ENCODE measurements at places on chromosomes 11 and 22.

DNA sequence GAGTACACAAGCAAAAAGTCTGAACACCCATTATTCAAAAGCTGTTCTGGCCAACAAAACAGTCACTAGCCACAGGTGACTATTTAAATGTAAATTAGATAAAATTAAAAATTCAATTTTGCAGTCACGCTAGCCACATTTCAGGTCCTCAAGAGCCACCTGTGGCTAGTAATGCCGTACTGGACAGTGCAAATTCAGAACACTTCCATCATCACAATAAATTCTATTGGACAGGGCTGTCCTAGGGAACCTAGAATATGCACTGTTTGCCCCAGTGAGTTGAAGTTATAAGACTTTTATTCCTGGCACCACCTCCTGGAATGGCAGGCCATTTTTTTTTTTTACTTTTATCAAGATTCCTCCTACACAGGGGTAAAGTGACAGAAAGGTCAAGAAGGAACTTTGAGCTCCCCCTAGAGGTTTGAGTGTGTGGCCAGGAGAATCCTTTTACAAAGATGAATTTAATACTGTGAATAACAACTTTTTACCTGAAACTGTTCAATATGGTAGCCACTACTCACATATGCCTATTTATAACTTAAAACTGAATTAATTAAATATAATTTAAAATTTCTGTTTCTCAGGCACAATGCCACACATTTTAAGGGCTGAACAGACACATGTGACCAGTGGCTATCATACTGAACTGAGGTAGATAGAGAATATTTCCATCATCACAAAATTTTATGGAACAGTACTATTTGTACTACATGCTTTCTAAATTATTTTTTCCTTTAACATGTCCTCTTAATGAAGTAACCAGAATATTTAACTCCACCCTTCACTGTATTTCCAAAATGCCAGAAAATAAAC lies 6.5 kb downstream of the MSANTD2 start:
- DNase-seq = no peak

- no peak for DNase-seq
Measured at GRCh38 chr11:61918938-61919704, 1.8 kb upstream of the RAB3IL1 start.

DNA sequence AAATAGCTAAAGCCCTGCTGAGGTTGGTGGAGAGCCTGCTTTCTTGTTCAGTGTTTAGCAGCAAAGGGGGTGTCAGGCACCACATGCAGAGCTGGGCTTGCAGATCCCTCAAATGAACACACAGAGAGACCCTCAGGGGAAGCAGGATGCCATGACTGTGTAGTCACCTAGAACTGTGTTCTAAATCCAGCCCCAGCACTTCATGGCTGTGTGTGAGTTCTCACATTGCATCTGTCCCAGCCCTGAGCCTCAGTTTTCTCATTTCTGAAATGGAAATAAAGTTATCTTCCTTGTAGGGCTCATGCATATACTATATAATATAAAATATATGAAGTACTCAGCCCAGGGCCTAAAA lies 47.1 kb downstream of the CWC15 start:
- no peak for DNase-seq

DNA sequence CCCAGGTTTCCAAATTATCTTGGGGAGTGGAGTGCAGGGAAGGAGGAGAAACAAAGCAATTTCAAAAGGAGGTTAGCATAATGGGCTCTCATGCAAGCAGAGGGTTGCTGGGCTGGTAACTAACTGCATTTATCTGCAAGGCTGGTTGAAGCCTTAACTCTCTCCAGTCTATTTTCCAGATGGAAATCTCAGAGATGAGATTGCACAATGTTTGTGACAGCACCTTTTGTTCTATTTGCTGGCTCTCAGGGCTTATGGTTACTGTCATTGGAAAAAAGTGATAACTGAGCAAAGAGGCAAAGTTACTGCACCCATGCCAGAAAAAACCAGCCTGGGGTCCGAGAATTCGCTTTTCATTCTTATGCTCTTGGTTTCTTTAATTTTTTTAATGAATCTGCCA lies 33.2 kb downstream of the ABCC8 start:
- DNase-seq = no peak

DNA sequence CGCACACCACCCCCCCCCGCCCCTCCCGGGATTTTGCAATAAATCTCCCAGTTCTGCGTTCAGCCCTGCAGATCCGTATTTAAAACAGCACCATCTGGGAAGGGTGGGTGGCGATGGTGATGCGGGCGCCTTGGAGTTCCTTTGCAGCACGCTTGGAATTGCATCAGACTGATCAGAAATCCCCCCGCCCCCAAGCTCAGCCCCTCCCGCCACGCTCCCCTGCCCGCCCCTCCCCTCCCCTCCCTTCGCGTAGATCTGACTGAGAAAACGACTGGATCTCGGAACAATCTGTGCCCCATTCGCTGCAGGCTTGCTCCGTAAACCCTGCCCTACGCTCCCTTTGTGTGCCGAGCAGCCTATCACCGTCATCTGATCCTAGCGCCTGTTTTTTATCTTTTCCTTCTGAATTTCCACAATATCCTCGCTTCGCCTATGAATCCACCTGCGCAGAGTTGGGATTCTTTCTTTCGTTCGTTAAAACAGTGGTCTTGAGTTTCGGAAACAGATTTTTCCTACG lies 18.1 kb upstream of the BDNF start:
- DNase-seq = peak; percentile 61

DNA sequence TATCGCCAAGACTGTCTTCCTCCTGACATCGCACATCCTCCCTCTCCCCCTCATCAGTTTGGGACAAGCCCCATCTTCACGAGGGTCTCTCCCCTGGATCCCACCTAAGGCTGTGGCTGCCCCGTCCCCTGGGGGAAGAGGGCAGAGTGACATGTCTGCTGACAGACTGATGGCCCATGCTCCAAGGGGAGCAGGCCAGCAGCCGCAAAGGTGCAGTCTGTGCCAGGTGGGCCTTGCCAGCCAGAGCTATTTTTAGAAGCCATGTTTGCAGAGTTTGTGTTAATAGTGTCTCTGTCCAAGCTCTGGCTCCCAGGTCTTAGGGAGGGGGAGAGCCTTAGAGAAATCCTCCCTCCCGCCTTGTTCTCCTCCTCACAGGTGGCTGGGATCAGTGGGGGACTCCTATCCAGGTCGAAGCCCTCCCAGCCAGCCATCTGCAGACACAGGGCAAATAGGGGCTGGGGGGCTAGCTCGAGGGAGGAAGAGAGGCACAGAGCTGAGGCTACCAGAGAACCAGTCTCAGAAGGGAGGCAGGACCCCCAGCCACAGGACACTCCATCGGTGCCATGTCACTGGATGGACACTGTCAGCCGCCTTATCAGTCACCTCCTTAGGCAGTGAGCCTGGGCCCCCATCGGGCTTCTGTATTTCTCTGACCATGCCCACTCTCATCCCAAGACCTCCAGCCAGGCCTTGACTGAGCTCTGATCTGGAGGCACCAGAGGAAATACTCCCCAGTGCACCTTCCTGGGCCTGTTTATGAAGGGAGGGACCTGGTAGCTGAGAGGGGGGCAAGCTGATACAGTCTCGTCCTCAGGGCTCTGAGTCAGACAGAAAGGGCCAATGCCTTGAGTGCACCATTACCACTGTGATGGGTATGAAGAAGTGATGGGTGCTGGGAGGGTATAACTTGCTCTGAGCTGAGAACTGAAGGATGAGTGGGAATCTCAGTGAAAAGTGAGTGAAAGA lies 49.3 kb downstream of the CHRDL2 start:
- no peak for DNase-seq

GRCh38 chr11:78083021-78083420 lies 3.4 kb upstream of the NDUFC2 start:
- DNase-seq = no peak

- DNase-seq = no peak
Measured at GRCh38 chr22:37563153-37564081, 3.1 kb downstream of the CDC42EP1 start.

- DNase-seq = no peak
Measured at GRCh38 chr11:83456075-83456474, 169.9 kb upstream of the CCDC90B start.

GRCh38 chr22:39153220-39153717 lies 789 bp upstream of the CBX7 start:
- DNase-seq = no peak

- DNase-seq = no peak
Measured at GRCh38 chr22:25630447-25630846, 66.0 kb downstream of the GRK3 start.

DNA sequence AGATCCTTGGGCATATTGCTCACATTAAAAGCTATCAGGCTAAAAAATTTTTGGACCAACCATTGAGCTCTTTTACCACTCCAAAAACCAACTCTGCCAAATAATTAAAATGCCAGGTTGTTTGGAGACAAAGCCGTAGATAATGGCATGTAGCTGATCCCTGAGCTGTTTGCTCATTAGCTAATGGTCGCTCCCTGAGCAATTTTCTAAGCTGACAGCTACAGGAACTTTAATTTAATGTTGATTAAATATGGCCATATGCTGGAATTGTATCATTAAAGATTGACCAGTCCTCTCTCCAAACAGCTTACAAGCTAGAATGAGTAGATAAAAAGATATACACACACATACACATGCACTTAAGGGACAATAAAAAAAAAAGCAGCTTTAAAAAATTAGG lies 216.2 kb upstream of the ARHGAP20 start:
- DNase-seq = no peak

- no peak for DNase-seq
Measured at GRCh38 chr22:40635043-40635939, 1.2 kb downstream of the MRTFA start.

GRCh38 chr11:12455938-12456337 lies 78.6 kb downstream of the PARVA start:
- DNase-seq = no peak

DNA sequence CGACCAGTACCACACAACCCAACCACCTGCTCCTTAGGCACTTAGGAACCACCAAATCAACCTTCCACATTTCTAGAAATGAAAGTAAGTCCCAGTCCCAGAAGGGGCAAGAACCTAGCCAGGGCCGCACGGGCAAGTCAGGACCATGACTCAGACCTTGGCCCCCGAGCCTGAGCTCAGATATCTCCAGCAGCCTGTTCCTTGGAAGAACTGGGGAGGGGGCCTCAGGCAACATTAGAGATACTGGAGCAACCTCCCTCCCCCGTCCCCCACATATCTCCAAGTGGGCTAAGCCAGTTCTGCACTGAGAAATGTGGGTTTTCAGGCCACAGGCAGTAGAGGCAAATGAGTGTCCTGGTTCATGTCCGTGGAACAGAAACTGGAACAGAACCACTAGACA lies 7.7 kb downstream of the ARAP1 start:
- DNase-seq = no peak

GRCh38 chr11:79390923-79391322 lies 49.9 kb downstream of the TENM4 start:
- DNase-seq = no peak
